ENCODE measurements at places on chromosomes 5 and 9. TPM values are rescaled to one million over a fixed set of nuclear protein-coding genes. Genes with fewer than 3 reads are reported as not detected.

Gene CAMK2A
- total RNA-seq = not detected

DNA sequence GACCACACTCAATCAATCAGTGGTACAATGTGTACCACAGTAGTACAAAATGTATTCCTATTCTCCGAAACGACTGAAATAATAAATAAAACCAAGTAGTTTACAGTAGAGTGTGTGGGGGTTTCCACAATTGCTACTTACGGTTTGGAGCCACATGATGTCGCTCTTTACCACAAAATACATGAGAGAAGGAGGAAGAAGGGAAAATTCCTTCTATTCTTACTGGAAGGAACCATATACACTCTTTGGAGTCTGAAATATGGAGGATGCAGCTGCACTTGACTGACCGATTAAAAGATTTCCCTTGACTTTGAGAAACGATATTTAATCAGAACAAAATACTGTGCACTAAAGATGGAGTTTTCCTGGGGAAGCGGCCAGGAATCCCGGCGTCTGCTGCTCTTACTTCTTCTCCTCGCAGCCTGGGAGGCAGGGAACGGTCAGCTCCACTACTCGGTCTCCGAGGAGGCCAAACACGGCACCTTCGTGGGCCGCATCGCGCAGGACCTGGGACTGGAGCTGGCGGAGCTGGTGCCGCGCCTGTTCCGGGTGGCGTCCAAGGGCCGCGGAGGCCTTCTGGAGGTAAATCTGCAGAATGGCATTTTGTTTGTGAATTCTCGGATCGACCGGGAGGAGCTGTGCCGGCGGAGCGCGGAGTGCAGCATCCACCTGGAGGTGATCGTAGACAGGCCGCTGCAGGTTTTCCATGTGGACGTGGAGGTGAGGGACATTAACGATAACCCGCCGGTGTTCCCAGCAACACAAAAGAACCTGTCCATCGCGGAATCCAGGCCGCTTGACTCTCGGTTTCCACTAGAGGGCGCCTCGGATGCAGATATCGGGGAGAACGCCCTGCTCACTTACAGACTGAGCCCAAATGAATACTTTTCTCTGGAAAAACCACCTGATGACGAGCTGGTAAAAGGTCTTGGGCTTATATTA, at the start of gene PCDHA4:
TSS of gene PCDHA4 (plus strand) at position 235 of the 942 bp plus-strand sequence.
- DNase-seq = peak; percentile 21

DNA sequence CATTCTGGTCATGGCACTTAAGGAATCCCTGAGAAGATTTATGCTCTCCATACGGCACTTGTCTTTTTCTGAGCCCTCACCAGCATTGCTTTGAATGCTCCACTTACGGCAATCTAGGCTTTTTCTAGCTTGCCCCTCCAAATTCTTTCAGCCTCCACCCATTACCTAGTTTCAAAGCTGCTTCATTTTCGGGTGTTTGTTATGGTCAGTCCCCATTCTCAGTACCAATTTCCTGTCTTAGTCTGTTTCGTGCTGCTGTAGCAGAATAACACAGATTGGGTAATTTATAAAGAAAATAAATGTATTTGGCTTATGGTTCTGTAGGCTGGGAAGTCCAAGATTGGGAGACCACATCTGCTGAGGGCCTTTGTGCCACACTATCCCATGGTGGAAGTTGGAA, 42.0 kb downstream of the ARHGEF28 start:
- no peak for DNase-seq

GRCh38 chr9:105129731-105130130, 114.7 kb upstream of the SLC44A1 start:
- DNase-seq = no peak

DNA sequence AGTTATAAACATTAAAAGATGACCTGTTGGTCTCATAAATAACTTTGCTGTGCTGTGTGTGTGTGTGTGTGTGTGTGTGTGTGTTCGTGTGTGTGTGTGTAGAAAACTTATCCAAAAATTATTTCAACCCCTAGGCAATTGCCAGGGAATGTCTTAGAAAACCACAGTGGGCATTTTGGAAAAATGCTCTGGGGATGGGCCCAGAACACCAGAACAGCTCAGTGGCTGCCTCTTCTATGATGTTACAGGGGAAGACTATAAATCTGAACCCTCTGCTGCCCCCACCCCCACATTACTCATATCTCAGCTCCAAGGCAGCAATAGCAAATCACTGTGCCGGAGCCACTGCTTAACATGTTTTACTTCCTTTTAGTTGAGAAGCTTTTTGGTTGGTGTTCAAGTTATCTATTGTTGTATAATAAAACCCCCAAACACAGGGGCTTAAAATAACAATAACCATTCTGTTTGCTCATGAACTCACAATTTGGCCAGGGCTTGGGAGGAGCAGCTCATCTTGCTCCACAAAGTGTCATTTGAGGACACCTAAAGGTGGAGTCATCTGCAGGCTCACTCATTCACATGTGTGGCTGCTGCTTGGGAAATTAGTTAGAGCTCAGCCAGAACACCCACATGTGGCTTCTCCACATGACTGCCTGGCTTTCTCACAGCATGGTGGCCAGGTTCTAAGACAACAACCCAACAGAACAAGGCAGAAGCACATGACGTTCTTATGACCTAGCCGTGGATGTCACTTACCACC, 40.4 kb downstream of the ACTBL2 start:
- peak; percentile 99 for DNase-seq

DNA sequence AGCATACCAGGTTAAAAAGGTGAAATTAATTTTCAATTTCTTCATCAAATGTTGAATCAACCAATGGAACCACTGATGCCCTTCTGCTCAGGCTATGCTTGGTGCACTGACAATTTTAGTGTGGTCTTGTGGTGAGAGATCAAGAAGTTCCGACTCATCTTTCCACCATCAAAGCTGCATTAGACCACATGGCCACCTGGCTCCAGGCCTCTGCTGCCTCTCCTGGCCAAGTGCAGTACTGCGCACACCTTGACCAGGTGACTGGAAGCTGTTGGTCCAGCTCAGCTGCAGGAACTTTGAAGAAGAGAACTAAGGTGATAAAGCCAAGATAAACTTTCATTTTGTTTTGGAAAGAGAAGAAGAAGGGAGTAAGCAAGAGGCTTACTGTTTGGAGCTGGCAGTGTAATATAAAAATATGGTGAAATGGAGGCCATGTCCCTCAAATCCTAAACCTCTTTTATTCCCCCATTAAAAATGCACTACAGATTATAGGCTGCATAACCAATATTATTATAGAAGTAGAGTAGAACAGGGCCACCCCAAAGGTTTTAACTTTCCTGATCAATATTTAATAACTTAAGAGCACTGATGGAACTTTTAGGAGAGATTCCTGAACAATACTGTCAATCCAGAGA, 315.5 kb upstream of the C9orf72 start:
- DNase-seq = no peak

Gene CAVIN4
- 0.69 TPM for total RNA-seq

DNA sequence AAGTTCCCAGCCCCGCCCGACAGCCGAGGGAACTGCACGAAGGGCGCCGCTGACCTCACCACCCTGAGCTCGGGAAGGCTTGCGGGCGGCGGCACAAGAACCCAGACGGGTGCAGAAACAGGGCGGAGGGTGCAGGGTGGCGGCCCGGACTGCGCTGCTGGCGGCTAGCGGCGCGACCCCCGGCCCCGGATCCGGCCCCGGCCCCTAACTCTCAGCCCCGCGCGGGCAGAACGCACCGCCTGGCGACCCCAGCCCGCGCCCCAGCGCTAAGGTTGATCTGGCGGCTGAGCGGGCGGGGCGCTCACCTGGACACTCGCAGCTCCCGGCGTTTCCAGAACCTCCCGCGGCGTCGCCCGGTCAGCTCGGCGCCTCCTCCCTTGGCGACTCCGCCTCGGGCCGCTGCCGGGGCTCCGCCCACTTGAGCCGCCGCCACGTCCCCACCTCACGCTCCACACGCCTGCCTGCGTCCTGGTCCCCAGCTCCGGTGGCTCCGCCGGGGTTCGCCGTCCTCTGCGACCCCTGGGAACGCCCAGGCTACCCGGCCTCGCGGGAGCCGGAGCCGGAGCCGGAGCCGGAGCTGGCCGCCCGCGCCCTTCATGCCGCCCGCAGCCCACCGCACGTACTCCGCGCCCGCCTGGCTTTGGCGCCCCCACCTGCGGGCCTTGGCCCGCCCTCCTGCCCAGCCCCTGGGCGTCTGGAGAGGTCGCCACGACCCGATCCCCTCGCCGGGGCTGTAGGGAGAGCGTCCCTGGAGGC, at the start of gene P4HA2:
TSS of gene P4HA2 (minus strand) at position 369 of the 756 bp plus-strand sequence. CDS start 9,227 bp downstream, outside the sequence.
- DNase-seq = peak; percentile 37

DNA sequence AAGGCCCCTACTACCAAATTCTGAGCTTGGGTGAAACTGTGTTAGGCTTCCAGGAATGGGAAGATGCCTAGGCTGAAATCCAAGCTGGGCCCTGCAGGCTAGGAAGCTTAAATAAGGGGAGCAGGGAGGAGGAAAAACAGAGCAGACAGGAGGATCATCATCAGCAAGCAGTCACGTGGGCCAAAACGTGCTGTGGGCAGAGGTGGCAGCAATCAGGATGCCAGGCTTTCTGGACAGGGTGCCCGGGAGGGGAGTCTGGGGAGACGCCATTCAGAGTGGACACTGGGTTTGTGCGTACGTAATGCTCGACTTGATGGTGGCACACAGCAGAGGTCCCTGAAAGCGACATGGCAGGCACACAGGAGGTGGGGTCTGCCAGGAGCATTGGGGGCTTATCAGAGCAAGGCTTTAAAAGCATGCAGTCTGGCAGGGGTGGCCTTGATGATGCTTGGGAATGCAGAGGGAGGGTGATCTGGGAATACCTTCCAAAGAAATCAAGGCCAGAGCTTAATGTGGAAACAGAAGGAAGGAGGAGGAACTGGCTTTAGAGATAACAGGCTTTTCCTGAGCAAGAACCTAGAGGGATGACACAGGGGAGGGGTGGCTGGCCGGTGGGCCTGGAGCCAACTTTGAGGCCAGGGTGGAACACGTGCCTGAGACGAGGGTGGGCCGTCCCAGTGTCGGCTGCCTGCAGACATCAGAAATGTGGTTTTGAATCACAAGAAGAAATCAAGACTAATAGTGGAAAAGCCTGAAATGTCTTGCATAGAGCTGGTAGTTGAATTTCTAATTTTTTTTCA, 212.5 kb downstream of the GADD45G start:
- no peak for DNase-seq

- DNase-seq = peak; percentile 2
These were observed 78.6 kb upstream of the SLC28A3 start for GRCh38 chr9:84419031-84419602.

- DNase-seq = peak; percentile 49
These were observed 39.5 kb downstream of the CD180 start for GRCh38 chr5:67156976-67157583.

GRCh38 chr5:118506217-118506852, 482.0 kb downstream of the DTWD2 start:
- DNase-seq = no peak

- no peak for DNase-seq
These were observed 413.9 kb downstream of the GADD45G start for GRCh38 chr9:90018688-90019087.

Measured in renal cortical epithelial cell (primary cell).